ENCODE measurements at places on chromosomes 12 and 14.

DNA sequence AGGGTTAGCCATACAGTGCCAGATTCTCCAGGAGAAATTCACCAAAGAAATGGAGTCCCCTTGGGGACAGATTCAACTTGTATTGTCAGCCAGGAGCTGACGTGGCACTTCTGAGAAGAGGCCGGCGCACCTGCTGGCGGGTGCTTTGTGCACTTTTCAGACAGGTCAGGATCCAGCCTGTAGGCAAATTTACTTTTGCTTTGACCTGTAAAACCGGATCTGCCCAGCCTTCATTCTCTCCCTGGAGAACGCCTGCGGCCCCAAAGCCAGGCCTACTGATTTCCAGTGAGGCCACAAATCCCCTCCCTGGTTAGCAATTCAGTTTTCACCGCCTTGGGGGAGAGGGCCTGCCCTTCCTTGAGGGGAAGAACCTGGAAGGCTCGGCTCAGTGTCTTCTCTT, 17.4 kb downstream of the P2RX4 start:
- no peak for DNase-seq

- DNase-seq: no peak
Measured at GRCh38 chr14:65016471-65016870, 29.8 kb downstream of the FNTB start.

GRCh38 chr12:82203086-82203485, 155.1 kb downstream of the CCDC59 start:
- no peak for DNase-seq

DNA sequence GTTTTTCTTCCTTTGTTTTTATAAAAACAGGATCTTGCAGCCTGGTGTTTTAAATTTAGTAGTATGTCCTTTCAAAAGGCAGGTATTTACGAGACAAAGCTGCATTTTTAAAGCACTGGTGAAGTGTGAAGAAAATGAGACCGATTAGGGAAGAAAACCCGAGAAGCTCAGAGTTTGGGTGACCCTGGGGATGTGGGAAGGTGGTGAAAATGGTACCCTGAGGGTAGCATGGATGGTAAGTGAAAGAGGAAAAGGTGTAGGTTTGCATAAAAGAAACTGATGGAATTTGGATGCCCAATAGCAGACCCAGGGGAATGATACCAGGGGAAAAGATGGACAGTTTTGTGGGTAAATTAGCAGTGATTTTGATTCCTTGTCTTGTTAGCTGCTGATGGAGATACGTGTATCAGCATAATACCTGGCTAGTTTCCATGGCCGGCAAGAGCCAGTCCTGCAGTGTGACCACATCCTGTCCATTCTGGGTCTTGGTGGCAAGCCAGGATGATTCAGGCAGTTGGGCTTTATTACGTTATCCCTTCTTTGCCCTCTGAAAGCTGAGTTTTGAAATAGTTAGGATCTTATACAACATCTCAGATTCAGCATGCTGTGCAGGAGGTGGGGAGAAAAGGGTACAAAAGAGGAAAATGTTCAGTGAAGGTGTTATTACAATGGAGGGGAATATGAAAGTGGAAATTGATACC, 8.9 kb downstream of the BICD1 start:
- DNase-seq: peak; percentile 43

DNA sequence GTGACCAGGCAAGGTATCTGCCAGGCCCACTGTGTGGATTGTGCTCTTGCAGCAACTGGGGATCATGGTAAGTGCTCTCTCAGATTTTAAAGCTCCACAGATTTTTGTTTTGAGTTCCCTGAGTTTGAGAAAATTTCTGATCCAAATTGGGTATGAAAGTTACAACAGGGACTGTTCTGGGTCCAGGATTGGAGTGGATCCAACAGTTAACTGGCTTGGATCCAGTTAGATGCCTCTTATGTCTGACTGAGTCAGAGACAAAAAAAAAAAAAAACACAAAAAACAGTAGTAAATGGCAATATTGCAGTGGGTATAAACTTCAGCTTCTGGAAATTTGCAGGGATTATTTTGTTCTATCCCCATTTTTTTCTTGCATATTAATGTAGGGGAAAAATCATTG, 598.8 kb downstream of the C12orf50 start:
- no peak for DNase-seq

GRCh38 chr12:69851976-69852375, 26.9 kb downstream of the MYRFL start:
- DNase-seq: no peak

DNA sequence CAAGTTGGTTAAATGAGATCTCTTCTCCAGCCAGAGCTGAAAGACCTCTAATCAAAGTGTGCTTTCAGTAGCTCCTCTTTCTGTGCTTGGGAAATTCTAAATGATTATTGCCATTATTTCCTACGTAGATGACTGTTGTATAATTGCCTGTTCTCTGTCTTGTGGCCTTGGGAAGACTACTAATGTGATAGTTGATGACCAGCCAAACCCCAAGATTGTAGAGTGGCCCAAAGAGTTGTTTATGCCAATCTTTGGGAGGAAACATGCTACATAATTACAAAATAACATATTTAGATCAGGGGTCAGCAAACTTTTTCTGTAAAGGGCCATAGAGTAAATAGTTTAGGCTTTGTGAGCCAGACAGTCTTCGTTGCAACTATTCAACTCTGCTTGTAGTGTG, 135.1 kb upstream of the DIO2 start:
- DNase-seq: no peak
